ENCODE measurements at places on chromosomes 1 and 21.

DNA sequence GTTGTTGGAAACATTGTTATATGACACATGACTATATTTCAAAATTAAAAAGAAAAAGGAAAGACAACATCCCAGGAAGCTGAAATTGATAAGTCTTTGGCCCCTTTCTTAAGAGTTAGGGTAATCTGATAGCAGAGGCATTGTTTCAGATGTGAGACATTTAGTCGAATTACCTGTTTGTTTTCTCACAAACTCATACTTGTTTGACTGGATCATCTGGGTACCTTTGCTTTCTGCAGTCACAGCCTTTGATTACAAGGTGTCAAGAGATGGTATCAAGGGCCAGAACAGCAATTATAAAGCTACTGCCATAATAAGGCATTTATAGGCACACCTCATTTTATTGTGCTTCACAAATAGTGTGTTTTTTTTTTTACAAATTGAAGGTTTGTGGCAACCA is 136.3 kb downstream of the DUSP10 start:
- no peak for DNase-seq

GRCh38 chr1:156781585-156782186 is 14.4 kb downstream of the PRCC start:
- no peak for DNase-seq

DNA sequence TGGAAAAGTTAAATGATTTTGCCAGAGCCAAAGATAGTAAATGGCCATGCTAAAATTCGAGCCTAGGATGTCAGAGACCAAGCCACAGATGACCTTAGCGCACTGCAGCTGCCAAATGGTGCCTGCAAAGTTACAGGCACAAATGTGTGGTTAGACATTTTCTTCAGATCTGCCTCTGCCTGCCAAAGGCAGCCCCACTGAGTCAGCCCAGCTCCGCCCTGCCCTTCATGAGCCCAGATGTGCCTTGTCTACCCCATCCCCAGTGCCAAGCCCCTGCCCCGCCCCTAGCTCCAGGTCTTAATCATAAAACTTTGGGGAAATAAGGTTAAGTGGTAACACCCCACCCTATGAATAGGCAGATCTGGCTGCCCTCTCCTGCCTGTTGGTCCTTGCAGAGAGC is 105.9 kb downstream of the DTL start:
- no peak for DNase-seq

- no peak for DNase-seq
These were observed 198.4 kb downstream of the HHAT start for GRCh38 chr1:210527091-210527490.

DNA sequence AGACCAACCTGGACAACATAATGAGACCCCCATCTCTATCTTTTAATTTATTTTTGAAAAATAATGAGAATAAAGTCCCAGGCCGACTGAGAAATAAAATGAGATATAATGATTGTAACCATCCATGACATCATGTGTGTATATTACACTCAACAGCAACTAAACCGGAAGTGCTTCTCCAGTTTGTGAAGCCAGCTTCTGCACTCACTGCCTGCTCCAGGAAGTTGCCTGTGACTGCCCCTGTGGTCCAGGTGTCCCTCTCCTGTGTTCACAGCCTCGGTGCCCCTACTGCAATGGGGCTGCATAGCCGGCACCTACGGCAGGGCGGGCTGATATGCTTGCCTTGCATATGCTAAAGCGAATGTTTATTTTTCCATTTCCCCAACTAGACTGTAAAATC is 68.3 kb downstream of the SSBP3 start:
- no peak for DNase-seq

GRCh38 chr1:171884475-171884874 is 43.2 kb downstream of the DNM3 start:
- no peak for DNase-seq

DNA sequence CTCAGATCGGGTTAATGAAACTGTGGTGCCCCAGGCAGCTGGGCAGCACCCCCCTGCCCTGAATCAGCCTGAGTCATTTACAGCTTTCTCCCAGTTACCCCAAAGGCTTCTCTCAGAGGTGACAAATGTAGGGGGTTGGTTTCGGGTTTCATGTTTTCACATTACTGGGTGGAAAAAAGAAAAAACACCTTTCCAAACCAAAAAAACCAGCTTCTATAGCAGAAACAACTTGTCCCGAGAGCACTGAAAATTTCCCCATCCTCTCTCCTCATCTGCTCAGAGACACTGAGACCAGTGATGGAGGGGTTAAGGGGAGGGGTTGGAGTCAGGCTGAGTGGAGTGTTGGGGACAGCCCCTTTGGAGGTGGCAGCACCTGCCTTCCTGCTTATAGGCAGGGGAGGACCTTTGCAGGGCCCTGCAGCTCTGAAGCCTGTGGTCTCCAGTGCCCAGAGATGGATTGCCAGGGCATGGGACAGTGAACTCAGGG is 15.6 kb downstream of the UTP11 start:
- DNase-seq: no peak

DNA sequence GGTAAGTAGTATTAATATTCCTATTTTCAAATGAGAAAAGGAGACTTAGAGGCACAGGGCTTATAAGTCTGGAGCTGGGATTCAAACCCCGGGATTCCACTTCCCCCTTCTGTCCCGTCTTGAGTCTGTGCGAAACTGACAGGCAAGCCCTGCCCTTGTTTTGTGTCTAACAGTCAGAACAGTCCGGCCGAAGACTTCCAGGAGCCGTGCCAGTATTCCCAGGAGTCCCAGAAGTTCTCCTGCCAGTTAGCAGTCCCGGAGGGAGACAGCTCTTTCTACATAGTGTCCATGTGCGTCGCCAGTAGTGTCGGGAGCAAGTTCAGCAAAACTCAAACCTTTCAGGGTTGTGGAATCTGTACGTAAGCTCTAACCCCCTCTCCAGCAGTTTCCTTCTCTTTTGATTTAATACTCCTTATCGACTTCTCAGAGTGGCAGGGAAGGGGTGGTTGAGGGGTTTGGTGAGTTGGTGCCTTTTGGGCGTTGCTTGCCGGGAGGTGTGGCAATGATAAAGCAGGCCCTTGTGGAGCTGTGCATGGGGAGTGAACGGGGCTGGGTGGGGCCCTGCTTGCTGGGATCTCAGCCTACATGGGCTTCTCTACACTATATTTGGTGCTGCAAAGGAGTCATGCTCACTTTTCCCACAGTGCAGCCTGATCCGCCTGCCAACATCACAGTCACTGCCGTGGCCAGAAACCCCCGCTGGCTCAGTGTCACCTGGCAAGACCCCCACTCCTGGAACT is 29.4 kb downstream of the IL6R start:
- no peak for DNase-seq

- DNase-seq: no peak
These were observed 223.6 kb downstream of the SRGAP2C start for GRCh38 chr1:121408354-121408753.

DNA sequence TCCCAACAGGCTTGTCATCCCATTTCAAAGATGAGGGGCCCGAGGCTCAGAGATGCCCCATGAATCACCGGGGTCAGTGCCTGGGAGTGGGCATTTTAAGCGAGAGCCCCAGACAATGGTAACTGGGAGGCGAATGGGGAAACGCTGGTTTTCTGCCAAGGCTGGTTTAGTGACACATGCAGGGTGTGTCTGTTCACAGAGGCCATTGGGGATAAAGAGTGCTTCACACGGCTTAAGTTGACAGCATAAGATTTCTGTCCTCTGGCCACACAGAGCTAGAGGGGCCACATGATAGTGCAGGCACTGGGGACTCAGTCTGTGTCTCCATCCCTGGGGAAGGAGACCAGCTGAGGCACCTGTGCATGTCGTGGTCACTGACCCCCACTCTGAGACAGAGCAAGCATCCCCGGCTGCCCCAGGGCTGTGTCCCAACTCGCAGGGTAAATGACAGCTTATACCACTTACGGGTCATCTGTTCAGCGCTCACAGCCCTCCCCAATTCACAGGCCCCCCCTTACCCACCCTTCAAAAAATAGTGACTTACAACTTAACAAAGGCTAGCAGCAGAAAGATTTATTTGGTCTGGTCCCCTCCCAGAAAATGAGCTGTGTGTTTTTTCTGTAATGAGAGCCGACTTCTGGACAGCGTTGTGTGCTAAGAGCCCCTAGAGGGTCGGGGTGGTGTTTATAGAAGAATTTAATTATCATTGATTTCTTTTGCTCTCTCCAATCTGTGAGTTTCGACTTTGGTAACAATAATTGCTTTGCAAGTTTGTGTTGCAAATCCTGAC is 34.9 kb upstream of the ARHGEF16 start:
- DNase-seq: no peak

- DNase-seq: no peak
These were observed 34.4 kb upstream of the COP1 start for GRCh38 chr1:176241385-176242015.

DNA sequence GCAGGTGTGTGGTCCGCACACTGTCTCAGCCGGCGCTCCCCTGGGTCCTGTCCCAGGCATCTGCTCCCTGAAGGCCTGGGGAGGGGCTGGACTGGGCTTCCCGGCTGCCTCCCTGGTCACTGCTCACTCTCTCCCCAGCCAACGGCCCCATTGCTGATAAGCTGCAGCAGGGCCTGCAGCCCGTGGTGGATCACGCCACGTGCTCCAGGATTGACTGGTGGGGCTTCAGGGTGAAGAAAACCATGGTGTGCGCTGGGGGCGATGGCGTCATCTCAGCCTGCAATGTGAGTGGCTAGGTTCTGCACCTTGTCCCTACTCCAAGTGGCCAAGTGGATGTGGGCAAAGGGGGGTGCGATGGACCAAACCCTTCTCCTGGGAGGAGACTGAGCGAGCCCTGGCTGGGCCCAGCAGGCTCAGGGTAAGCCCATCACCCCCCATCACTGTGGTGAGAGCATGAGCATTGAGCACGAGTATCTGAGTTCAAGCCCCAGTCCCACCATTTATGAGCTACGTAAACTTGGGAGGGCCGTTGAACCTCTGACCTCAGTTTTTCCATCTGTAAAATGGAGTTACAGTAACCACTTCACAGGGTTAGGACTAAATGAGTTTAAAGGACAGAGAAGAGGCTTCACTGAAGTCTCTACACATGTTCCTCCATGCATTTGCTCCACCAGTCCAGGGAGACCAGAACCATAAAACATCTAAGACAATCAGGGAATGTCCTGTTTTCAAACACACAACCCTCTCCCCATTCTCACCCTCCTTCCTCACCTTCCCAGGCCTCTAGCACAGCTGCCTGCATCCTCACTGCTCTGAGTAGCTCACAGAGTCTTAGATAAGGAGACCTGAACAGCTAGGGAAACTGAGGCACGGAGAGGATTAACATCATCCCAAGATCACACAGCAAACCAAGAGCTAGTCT is 6.5 kb downstream of the CTRC start:
- DNase-seq: no peak

DNA sequence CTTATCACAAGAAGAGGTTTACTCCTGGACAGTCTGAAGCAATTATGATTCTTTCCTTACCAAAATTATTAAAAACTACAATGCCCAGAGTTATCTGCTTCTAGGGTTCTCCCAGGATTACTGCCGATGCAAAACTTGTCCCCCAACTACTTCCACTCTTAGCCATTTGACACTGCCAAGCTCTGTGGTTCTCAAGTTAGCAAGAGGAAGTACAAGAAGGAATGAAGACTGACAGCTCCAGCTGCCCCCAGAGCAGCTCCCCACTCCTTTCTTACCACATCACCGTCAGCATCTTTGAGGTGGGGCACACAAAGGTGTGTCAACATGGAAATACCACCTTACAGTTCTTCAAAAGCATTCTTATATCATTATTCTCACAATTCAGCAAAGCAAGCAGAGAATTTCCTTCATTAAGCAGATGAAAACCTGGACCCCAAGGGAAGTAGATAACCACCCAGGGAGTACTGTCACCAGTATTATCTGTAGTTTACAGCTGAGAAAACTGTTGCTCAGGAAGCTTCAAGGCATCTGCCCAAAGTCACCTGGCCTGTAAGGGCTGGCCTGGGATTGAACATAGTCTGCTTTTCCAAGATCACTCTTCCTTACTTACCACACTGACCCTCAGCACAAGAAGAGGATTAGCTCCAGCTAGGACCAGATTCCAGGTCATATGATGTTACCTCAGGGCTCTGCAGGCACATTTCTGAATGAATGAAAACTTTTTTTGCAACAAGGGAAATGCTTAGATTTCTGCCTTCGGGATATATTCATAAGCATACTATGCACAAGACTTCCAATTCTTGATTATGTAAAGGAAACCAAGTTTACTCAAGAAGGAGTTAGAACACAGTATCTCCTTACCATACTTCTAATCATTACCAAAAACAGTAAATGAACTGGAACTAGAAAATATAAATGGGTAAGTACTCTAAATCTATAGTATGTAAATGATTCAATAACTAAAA is 9.3 kb downstream of the PSMG1 start:
- DNase-seq: no peak

DNA sequence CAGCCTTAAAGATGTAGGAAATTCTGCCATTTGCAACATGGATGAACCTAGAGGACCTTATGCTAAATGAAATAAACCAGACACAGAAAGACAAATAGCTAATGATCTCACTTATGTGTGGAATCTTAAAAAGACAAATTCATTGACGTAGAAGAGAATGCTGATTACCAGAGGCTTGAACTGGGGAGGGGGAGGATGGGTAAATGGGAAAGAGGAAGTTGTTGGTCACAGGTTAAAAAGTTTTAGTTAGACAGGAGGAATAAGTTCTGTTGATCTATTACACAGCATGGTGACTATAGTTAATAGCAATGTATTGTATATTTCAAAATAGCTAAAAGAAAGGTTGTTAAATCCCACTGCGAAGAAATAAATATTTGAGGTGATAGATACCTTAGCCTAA is 62.8 kb downstream of the PKN2 start:
- no peak for DNase-seq

- DNase-seq: no peak
These were observed 987 bp downstream of the GPR137B start for GRCh38 chr1:236143104-236143948.

- no peak for DNase-seq
These were observed 5.3 kb downstream of the CHD1L start for GRCh38 chr1:147247656-147248238.

- DNase-seq: no peak
These were observed 73.0 kb downstream of the SWT1 start for GRCh38 chr1:185229981-185230380.

GRCh38 chr1:14926229-14926628 is 227.3 kb upstream of the TMEM51 start:
- no peak for DNase-seq

DNA sequence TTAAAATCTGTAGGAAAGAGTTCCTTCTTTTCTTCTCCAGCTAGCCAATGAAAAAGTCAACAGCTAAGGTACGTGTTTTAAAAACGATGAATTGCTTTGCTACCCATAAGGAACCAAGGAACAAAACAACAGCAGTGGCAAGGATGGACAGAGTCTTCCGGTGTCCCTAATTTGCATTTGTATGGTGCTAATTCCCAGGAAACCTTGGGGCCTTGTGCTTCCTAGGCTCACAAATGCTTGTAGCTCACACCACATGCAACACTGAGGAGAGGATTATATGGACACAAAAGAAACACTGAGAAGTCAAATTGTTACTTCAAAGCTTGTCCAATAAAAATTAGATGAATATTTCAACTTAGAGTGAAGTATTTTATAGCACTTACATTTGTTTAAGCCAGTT is 1.8 kb upstream of the PGBD5 start:
- no peak for DNase-seq

DNA sequence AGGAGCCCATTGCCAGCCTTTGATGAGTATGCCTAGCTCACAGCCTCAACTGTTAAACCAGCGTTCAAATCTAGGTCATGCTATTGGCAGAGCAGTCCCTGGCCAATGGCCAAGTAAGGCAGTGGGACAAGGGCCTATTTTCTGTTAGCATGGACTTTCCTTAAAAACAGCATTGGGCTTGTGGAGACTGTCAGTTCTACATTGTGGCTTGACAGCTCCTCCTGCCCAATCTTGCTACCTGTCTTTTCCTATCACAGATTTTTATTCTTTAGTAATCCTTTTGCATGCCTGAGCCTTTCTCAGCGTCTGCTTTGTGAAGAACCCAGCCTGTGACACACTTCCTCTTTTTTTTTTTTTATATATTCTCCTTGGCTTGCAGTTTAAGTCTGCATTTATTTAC is 56.4 kb downstream of the DIP2A start:
- no peak for DNase-seq
